Umbilical cord (tissue), 2 donors: ENCODE measurements at places on chromosomes 11 and 22. TPM values are rescaled to one million over a fixed set of nuclear protein-coding genes. Genes with fewer than 3 reads are reported as not detected.

The NLRP14 gene
- total RNA-seq = 2.6 TPM

The ROM1 gene
- 8.7 TPM for total RNA-seq

The MRGPRX4 gene
- 0.96 TPM for total RNA-seq

The OR8B8 gene
- 4.6 TPM for total RNA-seq

The NRXN2 gene
- 43.6 TPM for total RNA-seq

DNA sequence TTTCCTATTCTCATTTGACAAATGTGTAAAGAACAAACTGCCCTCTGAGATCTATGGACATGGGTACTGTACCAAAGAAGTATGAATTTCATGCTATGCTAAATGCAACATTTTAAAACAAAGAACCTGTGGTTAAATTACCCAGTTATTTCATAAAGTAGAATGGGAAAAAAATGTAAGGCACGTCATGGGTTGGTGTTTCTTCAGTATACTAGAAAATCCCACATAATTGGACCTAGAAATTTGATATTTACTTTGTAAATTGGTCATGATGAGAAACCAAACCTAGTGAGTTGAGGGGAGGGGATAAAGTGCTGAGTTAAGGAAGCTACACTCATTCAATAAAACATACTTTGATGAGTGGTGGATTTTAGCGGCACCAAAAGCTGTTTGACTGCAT lies 104.1 kb downstream of the ALX4 start:
- no peak for DNase-seq

DNA sequence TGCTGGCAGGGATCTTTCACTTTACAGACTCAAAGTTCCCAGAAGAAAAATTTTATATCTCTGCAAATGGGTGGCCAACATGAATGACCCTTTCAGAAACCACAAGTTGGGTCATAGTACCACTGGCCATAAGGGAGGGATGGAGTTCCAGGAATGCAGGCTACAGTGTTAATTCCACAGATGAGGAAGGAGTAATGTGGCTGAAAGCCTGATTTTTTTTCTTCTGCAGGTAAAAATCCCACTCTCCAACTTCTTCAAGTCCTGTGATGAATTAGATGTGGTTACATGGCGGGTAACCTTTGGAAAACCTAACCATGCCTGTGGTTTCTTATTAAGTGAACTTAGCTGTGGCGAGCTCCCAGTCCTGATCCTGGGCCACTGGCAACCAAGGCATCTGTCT lies 103.2 kb downstream of the SLC1A2 start:
- no peak for DNase-seq

DNA sequence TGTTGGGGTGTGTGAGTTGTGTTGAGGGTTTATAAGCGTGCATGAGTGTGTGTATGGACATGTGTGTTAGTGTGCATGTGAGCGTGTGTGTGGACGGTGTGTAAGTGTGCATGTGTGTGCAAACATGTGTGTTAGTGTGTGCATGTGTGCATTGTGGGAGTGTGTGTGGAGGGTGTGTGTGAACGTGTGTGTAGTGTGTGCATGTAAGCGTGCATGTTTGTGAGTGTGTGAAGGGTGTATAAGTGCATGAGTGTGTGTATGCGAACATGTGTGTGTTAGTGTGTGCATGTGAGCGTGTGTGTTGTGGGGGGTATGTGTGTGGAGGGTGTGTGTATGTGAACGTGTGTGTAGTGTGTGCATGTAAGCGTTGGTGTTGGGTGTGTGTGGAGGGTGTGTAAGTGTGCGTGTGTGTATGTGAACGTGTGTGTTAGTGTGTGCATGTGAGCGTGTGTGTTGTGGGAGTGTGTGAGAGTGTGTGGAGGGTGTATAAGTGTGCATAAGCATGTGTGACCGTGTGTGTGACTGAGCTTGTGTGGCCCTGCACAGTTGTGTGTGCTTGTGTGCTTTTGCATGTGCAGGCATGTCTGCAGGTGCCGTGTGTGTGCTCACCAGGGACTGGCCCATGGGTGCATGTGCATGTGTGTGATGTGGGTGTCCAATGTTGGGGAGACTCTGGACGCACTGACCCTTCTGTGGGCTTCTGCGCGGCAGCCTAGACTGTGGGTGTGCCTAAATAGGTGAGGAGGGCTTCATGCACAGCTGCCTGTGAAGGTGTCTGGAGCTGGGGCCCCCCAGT lies 866.2 kb downstream of the TBC1D22A start:
- no peak for DNase-seq

GRCh38 chr22:46563381-46564083 lies 26.1 kb upstream of the CELSR1 start:
- DNase-seq = peak; percentile 63

DNA sequence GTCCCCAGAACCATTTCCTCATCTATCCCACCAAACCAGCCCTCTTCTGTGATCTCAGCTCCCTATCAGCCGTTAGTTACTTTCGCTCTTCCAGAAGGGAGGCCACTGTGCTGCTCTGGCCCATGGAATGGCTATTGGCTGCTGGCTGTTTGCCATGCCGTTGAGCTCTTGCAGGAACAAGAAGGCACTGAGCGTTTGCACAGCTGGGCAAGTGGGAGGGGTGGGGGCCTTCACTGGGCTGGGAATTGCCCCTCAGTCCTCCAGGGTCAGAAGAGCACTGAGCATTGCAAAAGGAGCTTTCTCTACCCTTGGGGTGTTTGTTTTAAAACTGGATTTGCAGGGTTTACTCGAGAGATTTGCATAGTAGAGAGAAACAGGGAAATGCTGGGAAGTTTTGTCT lies 129.0 kb upstream of the PARVA start:
- DNase-seq = peak; percentile 61

DNA sequence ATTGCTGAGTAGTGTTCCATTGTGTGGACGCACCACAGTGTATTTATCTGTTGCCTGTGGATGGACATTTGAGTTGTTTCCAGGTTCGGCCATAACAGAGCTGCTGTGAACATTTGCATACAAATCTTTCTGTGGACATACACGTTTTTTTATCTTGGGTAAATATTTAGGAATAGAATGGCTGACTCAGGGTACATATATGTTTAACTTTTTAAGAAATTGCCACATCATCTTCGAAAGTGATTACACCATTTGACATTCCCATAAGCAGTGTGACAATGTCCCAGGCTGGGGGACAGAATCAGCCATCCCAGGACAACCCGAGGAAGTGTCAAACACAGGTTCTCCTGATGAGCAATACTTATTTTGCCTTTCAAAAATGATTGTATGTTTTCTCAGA lies 87.9 kb downstream of the OSBP2 start:
- DNase-seq = no peak

- peak; percentile 80 for DNase-seq
Observed at GRCh38 chr11:64745521-64746328, 1.8 kb upstream of the RASGRP2 start.

GRCh38 chr11:122599434-122599833 lies 56.1 kb upstream of the UBASH3B start:
- DNase-seq = no peak

DNA sequence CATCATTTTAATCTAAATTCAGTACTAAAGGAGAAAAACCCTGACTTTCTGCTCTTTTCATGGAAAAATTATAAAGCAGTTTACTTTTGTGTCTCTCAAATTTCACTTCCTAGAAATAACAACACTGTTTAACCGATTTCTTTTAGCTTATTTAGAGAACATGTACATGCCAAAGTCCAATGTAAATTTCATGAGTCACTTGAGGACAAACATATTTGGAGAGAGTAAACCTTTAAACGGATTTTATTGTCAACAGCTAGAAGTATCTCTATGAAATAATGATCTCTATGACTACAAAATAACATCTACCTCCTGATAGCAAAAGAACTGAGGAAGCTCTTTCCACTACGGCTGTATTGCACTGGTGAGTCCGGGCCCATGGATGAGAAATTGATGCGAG lies 46.3 kb upstream of the SLC22A25 start:
- DNase-seq = no peak

- peak; percentile 58 for DNase-seq
Observed at GRCh38 chr11:94519478-94520084, 7.3 kb downstream of the C11orf97 start.
